ENCODE measurements at places on chromosomes 2 and 18.

DNA sequence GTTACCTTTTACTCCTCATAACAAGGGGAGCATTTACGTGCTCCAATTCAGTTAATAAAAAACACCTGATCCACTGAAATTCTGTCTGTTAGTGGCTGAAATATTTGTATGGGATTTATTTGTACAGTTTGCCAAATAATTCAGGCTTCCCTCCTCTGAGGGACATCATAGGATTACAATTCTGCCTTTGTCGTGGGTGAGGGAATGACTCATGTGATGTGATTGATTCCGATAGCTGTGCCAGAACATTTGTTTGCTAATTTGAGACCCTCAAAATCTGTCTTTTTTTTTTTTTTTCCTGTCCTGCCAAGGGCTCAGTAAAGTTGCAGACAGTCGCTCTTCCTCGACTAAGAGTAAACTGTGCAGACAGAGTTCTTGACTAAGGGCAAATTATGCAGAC is 612.6 kb upstream of the CDH2 start:
- no peak for DNase-seq

DNA sequence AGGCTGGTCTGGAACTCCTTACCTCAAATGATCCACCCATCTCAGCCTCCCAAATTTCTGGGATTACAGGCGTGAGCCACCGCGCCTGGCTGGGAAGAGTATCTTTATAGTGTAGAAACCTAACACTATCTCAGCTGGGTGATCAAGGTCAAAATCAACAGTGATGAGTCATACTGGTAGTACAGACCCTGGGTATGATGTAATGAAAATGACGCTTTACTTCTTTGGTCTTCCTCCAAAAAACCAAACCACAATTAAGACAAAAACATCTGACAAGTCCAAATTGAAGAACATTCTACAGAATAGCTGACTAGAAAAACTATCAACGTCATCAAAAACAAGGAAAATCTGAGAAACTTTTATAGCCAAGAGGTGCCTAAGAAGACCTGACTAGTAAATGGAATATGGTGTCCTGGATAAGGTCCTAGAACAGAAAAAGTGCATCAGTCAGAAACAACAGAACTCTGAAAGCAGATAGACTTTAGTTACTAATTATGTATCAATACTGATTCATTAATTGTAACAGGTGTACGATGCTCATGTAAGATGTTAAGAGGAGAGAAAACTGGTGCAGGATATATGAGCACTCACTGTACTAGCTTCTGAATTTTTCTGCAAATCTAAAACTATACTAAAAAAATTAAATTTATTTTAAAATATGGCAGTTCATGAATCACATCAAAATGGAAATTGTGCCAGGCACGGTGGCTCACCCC is 25.4 kb downstream of the PDCL3 start:
- no peak for DNase-seq

GRCh38 chr2:104290566-104290891 is 563.4 kb upstream of the POU3F3 start:
- DNase-seq = no peak

DNA sequence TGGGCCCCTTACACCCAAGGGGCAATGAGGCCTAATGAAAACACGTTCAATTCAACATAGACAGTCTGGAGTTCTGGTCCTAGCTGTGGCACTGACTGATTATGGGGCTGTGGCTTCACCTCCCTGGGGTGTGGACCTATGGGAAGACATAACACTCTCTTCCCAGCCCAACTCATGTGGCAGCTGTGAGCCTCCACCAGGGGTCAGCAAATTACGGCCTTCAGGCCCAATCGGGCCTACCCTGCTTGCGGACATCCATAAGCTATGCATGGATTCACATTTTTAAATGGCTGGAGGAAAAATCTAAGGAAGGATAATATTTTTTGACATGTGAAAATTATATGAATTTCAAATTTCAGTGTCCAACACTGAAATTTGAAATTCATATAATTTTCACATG is 101.3 kb downstream of the LOXHD1 start:
- DNase-seq = no peak

DNA sequence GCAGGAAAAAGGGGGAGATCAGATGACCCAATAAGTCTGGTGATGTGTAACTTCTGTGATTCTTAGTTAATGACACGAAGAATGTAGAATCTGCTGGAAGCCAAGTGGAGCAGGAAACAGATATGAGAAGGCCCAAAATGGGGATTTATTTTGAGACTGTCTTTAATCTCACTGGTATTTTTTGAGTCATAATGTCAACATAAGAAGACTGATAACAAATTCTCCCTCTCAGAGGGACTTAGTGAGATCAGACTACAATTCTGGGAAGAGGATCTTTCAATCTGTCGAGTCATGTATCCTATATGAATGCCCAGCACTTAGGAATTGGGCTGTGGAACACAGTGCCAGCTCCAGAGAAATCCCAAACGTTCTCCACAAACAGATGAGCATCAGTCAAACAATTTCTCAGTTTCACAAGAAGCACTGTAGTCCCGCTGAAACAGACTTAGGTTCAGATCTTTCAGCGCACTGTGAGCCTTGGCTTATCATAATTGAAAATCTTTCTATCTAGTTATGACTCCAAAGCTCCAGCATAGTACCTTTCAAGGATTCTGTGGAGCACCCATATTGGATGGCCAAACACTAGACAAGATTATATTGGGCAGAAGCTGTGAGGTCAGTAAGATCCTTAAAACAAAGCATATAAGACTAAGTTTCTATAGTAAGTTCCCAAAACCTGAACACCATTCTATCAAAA is 738.2 kb downstream of the LRP1B start:
- DNase-seq = no peak

- no peak for DNase-seq
Observed at GRCh38 chr2:47300609-47301276, 102.2 kb upstream of the MSH2 start.

GRCh38 chr2:62293490-62294271 is 97.8 kb downstream of the B3GNT2 start:
- no peak for DNase-seq
